ENCODE measurements at places on chromosomes 1 and 21.

GRCh38 chr21:41877901-41878830 is 978 bp downstream of the PRDM15 start:
- DNase-seq = peak; percentile 25

DNA sequence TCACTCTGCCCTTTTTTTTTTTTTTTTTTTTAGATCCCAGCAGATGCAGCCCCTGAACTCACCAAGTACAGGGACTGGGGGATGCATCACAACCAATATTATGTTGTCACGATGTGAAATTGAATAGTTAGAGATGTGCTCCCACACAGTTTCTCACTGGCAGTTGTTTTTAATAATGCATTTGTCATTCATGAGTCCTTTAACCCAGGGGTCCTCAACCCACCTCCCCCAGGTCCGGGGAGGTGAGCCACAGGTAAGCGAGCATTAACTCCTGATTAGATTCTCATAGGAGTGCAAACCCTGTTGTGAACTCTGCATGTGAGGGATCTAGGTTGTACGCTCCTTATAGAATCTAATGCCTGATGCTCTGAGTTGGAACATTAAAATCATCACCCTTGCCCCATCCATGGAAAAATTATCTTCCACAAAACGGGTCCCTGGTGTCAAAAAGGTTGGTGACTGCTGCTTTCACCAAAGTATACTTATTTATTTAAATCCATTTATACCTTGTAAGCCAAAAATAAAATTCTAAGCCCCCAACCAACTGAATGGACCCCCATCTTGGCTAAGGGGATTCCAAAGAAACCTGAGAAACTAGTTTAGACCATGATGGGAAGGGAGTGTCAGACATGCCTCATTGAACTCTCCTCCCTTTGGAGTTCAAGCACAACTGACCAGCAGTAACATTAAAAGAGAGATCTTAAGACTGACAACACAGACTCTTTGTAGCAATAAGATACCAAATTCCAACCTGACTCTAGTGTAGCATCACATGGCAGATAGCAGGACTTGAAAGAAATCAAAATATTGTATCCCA is 119.3 kb upstream of the ATP1A1 start:
- DNase-seq = no peak

GRCh38 chr1:65615859-65616258 is 176.8 kb upstream of the PDE4B start:
- DNase-seq = no peak

GRCh38 chr1:115677182-115677555 is 35.4 kb downstream of the VANGL1 start:
- DNase-seq = no peak
